NCI-H1417 (cell line): ENCODE measurements at places on chromosomes 7 and 10.

- DNase-seq: no peak
Measured at GRCh38 chr10:112304267-112304859, 21.2 kb downstream of the TECTB start.

DNA sequence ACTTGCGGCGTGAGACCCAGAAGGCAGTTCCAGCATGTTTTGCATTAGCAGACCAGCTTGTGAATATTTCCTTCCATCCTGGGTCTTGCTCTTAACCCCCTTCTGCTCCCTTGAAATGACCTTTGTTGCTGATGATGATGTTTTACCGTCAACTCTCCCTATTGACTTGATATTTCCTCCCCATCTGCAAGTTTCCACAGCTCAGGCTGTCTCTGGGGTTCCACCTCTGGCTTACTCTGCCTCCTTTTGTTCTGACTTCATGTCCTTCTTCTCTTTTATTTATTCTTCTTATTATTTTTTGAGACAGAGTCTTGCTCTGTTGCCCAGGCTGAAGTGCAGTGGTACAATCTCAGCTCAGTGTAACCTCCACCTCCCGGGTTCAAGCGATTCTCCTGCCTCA lies 17.2 kb downstream of the BAMBI start:
- no peak for DNase-seq

DNA sequence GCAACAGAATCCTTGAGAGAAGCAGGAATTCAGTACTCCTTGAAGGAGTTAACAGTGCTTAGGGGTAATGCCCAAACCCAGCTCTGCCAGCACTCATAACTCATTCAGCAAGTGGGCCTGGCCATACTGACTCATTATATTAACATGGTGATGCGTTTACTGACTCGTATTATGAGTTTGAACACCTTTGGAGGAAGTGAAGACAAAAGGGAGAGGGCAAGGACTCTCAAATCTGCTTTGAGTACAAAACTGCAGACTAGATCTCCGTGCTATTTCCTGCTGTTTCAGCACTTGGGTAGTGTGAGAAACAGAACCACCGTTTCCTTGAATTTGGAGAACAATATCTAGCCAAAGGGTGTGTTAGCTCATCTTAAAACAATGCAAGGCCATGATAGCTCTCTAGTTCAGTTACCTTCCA lies 30.8 kb downstream of the SLC16A9 start:
- no peak for DNase-seq

DNA sequence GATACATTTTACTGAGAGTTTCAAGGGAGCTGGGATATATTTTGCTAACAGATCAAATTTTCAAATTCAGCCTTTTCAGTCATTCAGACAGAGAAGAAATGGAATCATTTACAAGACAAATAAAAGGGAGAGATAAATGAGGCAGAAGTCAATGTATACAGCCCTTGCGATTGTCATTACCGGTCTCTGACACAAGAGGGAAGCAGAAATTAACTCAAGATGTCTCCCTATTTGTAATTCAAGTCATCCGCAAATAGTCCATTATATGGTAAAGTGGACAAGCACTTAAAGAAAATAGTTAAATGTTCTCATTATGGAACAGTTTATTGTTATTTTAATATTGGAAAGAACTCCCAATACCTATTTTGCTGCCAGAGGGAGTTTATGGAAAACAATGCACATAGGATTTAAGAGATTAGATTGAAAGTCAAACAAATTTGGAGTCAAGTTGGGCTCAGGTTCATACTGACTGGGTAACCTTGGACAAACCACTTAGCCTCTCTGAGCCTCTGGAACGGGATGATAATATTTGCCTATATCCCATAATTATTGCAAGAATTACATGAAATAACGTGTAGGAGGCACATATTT lies 89.3 kb upstream of the PRKCQ start:
- DNase-seq: peak; percentile 6

- no peak for DNase-seq
Measured at GRCh38 chr7:45591101-45591906, 17.1 kb downstream of the ADCY1 start.

DNA sequence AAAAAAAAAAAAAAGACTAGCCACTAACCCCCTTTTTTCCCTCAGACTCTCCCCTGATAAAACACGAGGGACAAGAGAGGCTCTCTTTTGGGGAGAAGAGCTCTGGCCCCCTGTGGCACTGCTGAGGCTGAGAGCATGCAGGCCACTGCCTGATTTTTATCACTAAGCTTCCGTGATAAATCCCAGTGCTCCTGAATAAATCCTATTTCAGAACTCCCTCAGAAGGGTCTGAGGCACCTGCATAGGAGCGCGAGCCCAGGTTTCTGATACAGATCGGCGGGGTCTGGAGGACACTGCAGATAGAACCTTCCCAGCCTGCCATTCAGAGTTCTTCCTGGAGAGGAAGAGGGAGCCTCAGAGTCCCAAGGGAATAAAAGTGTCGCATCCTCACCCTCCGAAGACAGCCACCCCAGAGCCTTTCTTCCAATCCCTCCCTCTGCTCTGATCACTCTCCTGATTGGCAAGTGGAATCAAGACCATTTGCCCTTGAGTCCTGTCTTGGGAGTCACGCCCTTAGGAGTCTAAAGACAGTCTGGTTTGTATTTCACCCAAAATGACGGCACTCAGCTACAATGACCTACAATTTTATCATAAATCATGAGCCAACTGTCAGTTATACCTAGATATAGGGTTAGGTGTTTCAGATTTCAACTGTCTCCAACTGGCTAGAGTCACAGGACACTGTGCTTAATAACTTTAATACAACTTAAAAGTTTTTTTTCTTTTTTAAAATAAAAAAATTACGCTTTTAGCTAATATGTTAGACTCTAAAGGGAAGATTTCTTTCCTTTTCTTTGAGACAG lies 153.5 kb downstream of the RNF216 start:
- DNase-seq: no peak

DNA sequence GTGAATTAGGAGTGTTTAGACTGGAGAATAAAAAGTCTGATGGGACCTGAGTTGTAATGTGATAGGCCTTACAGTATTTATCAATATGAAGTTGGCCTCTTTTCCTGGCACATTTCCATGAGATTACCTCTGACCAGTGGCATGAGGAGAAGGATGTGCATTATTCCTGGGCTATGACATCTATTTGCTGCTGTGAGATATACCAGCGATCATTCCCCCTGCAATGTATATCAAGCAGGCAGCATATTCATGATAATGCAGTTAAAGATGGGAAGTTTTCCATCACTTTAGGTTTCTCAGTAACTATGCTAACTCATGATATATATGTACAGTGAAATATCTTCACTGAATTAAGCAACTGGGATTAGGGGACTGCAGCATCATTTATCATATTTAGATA lies 142.8 kb upstream of the MBL2 start:
- DNase-seq: no peak

- DNase-seq: no peak
Measured at GRCh38 chr10:132774181-132774901, 11.6 kb downstream of the NKX6-2 start.

DNA sequence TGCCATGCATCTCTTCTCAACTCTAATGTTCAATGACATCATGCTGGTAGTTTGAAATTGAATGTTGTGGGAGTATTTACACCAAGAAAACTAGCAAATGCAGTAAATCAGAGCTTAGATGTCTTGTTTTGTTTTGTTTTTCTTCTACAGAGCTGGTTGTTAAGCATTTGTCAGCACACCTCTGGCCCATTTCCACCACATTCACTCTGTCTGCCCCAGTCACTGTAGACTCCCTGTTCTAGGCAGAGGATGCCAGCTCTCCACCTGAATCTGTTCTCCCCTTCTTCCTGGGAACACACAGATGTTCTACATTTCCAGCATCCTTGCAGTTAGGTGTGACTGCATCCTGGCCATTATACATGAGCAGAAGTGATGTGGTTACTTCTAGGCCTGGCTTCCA lies 4.1 kb upstream of the ARHGAP22 start:
- DNase-seq: no peak

DNA sequence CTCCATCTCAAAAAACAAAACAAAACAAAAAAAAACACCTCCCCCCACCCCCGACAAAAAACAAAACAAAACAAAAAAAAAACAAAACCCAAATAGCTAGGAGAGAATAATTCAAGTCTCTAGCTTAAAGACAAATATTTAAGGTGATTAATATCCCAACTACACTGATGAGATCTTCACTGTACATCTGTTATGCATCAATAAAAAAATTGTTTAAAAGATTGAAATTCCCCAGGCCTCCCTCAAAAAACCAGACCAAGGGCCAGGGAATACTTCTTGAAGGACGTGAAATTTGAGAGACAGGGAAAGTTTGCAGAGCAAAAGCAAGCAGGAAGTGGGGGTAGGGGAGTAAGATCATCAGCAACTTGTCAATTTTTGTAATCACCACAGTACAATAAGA lies 232.6 kb downstream of the REEP3 start:
- no peak for DNase-seq

GRCh38 chr10:124300224-124300623 lies 118.5 kb downstream of the OAT start:
- DNase-seq: no peak

DNA sequence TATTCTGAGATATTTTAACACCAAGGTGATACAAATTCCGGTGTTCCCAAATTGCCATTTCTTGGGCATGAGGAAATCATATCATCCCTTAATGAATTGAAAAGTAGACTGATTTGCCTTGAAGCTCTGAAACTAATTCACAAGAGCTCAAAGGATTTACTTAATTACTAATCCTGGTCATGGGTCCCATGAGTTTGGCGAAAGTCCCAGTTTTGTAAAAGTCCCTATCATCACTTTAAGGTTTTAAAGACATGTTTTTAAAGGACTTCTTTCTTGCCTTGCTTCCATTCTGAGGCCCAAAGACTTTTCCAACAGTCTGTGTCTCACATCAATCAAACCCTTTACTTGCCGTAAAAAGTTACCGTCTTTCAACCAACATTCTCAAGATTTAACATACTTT lies 377.9 kb downstream of the DNAJB9 start:
- DNase-seq: no peak

DNA sequence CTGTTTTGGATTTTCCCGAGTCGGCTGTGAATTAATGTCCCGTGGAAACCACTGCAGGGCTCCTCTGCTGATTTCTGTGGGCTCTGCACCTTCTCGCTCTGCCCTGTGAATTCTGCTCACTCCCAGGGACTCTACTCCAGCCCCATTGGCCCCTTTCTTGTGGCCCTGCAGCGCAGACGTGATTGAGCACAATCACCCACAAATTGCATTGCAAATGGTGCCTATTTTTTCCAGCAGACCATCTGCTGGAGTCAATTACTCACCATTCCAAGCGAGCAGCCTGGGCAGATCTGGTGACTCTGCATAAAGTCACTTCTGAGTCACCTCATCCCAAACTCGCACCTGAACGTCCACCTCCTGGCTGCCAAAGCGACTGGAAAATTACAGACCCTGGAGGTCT lies 235.8 kb downstream of the PAXIP1 start:
- DNase-seq: no peak

DNA sequence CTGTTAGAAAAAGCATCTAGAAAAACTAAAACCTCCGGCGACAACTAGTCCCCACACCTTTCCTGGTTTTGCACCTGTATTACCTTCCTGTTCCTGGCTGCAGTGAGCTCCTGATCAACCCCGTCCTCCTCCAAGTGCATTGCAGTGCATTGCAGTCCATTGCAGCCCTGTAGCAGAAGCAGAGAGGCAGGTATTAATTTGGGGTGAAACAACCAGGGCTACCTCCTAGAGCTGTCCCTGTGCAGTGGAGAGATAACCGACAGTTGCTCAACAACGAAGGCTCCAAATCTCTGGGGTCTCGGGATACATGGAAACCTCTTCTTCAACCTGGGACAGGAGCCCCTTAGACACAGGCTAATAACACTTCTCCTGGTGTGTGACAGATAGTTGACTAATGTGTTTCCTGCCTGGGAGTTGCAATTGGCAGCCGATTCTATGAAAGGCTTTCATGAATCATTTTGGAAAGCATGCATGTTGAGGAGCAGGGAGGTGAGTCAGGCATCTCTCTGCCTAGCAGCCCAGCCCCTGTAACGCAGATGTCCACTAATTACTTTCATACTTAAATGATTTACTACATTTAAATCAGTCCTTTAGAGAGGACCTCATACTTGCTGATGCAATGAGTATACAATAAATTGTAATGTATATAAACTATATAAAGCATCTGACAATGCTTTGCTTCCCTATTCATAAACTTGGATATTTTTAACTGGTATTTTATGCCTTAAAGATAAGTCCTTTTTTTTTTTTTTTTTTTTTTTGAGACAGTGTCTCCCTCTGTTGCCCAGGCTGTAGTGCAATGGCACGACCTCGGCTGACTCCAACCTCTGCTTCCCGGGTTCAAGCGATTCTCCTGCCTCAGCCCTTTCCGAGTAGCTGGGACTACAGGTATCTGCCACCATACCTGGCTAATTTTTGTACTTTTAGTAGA lies 59.0 kb downstream of the PRR15 start:
- peak; percentile 69 for DNase-seq

- DNase-seq: no peak
Measured at GRCh38 chr7:105281966-105282365, 106.8 kb downstream of the SRPK2 start.

GRCh38 chr10:33837736-33838135 lies 503.3 kb upstream of the NRP1 start:
- DNase-seq: no peak

DNA sequence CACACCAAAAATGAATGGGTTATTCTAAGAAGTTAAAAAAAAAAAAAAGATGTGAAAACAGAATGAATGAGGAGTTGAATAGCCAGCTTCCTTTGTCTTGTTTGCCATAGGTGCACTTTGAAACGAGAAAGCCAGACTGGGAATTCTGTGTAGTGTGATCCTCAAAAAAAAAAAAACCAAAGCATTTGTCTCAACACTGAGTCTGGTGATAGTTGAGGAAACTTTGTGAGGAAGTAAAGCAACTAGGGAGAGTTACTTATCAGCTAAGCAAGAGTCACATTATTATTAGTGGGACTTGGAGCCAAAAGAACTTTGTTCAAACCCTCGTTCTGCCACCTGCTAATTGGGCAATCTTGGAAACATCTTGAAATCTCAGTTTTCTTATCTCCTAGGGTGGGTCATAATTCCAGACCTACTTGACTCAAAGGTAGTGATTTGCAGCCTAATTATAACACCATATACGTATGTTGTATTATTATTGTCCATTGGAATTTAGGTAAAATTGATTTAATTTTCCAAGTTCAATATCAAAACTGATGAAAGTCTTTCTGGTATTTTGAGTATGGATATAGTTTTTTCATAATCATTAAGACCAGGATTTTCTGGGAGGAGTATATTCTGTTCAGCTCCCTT lies 99.8 kb upstream of the GJD4 start:
- no peak for DNase-seq

- DNase-seq: no peak
Measured at GRCh38 chr7:156275292-156275691, 365.3 kb upstream of the RNF32 start.

DNA sequence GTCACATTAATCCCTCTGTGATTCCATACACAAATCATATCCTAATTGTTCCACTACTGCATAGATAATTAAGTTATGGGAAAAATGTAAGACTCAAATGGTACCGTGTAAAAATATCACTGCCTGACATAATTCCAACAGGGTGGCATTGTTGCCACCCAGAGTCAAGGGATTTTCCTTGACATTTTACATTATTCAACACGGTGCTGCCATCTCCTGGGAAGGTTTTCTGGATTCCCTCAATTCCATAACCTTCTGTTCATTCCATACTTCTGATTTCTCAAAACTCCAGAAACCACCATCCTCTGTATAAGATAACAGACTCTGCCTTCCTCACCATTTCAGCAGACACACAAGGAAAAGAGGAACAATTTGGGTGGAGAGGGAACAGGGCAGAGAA lies 495.9 kb downstream of the XPNPEP1 start:
- no peak for DNase-seq

- no peak for DNase-seq
Measured at GRCh38 chr7:117092785-117093184, 139.5 kb downstream of the ST7 start.

- no peak for DNase-seq
Measured at GRCh38 chr10:6228010-6228511, 25.3 kb downstream of the PFKFB3 start.
